ENCODE measurements at places on chromosomes 6 and 20. TPM values are rescaled to one million over a fixed set of nuclear protein-coding genes. Genes with fewer than 3 reads are reported as not detected.

Gene MLN
- not detected for total RNA-seq

Gene SLC22A7
- not detected for total RNA-seq

Gene LGSN
- total RNA-seq: 0.19 TPM

Gene SYNDIG1
- 5.9 TPM for total RNA-seq

Gene COL12A1
- 4.7 TPM for total RNA-seq

Gene BCKDHB
- total RNA-seq: 30.8 TPM

Gene TAPBP
- 35.4 TPM for total RNA-seq

Gene PTPRA
- 51.3 TPM for total RNA-seq

Gene UBD
- not detected for total RNA-seq

Gene PLA2G7
- total RNA-seq: 1.5 TPM

Gene SLC12A5
- 5.9 TPM for total RNA-seq

Gene PTCRA
- not detected for total RNA-seq

Gene CST9
- 0.19 TPM for total RNA-seq

Gene OTOR
- not detected for total RNA-seq

Gene TGM2
- 1.0 TPM for total RNA-seq

Gene NSFL1C
- total RNA-seq: 87.4 TPM

Gene MTFR2
- total RNA-seq: 8.5 TPM

Gene CSE1L
- total RNA-seq: 252 TPM

Gene TUBB
- 1,905 TPM for total RNA-seq

Gene FAM50B
- total RNA-seq: 3.1 TPM

Gene EPPIN
- not detected for total RNA-seq

Gene TIAM2
- 23.9 TPM for total RNA-seq

Gene HSPA1L
- total RNA-seq: 1.9 TPM

Gene OGFR
- 25.1 TPM for total RNA-seq

Gene RIPOR3
- 4.5 TPM for total RNA-seq

Gene KIF25
- 2.0 TPM for total RNA-seq

Gene C6orf15
- total RNA-seq: not detected

Gene HTR1E
- total RNA-seq: not detected

Gene KCNG1
- total RNA-seq: 16.0 TPM

Gene CLDN20
- total RNA-seq: not detected

Gene ADGRF4
- total RNA-seq: not detected

Gene TPD52L2
- total RNA-seq: 78.1 TPM

Gene PSMB9
- total RNA-seq: 2.9 TPM

Gene TAGAP
- total RNA-seq: not detected
